Muscle of leg (tissue), 16 donors: ENCODE measurements at places on chromosomes 5 and 9.

GRCh38 chr9:35711501-35712428, 20.2 kb downstream of the TLN1 start:
- no peak for DNase-seq

DNA sequence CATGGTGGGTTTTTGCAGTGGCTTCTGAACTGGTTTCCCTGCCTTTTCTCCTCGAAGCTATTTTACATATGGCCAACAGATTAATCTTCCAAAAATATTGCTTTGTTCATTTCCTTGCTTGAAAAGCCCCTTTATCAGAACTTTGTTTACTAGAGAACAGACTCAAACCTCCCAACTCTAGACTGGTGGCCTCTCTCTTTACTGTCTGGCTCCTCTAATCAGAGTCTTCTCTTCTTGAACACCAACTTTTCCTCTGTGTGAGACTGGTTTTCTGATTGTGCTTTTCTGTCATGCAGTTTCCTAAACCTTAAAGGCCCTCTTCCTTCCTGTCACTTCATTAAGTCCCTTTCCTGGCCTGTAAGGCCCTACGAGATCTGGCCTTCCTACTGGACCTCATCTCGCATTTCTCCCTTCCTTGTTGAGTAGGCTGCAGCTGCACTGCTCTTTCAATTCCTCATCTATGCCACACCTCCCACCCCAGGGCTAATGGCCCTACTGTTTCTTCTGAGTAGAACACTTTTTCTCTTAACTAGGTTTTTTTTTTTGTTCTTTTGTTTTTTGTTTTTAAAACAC, 5.7 kb downstream of the C9orf43 start:
- peak; percentile 75 for DNase-seq

- DNase-seq: peak; percentile 92
Measured at GRCh38 chr9:87160148-87161102, 213.1 kb upstream of the GAS1 start.

- DNase-seq: no peak
Measured at GRCh38 chr5:58746321-58746720, 163.4 kb downstream of the RAB3C start.

DNA sequence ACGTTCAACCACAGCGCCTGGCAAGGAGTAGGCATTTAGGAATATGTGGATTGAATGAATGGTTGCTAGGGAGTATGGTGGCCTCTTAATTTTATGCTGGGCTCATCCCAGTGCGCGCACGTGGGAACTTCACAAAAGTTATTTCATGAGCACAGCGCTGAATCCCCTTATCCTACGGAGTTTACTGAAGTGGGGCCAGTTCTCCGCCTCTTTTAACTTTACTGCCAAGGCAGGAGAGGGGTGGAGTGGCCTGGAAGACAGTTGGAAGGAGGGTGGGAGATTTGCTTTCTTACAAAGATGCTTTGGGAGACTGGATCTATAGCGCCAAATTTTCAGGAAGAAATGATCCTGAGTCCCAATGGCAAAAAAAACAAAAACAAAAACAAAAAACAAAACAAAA, 326.5 kb downstream of the SH3GL2 start:
- DNase-seq: peak; percentile 88

- DNase-seq: no peak
Measured at GRCh38 chr5:3122216-3122615, 370.7 kb upstream of the IRX2 start.

DNA sequence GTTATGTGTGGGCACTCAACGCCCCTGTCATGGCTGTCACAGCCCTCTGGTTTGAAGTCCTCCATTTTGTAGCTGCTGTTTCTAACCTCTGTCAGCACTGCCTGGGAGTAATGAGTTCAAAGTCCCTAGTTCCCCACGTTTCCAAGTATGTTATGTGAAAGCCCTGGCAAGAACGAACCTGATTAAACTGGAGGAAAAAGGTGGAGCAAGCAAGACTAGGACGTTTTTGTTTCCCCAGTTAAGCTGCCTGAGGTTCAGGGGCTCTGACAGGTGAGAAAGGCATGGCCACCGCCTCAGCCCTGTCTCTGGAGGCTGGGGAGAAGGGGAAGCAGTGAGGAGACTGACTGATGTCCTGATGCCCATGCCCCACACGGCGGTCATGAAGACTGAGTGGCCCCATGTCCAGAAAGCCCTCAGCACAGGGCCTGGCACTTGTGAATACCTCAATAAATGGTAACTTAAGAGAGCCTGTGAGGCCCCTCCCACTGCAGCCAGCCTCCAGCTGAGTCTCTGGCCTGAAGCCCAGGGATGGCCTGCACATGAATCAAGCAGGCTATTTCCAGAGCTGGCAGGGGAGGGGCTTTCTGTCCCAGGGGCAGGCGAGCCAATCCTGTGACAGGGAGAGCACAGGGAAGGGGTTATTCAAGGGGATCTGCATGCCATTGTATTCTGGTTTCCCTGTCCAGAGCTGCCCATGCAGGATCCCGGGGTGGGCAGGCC, 61.8 kb downstream of the PFDN1 start:
- peak; percentile 92 for DNase-seq

DNA sequence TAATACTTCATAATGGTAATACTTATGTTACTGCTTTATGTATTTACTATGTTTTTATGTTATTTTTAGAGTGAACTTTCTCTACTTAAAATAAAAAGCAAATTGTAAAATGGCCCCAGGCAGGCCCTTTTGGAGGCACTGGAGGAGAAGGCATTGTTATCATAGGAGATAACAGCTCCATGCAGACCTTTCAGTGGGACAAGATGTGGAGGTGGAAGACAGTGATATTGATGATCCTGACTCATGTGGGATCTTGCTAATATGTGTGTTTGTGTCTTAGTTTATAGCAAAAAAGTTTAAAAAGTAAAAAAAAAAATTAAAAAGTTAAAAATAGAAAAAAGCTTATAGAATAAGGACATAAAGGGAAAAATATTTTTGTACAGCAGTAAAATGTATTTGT, 74.5 kb downstream of the IQGAP2 start:
- DNase-seq: no peak

DNA sequence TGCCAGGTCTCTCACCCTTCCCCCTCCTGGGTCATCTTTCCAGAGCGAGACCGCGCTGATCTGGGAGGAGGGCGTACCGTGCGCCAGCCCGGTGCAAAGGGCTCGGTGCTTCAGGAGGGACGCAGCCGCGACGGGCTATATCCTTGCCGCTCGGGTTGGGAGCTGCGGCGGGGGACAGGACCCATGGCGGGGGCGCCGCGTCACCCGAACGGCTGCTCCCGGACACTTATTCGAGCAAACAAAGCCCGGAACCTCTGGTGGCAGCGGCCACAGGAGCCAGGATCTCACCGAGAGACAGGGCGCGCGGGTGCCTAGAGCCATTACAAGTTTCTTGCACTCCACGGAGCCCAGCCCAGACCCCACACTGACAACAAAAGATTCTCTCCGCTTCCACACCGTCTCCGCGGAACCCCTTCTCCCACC, 1.3 kb downstream of the SEMA6A start:
- DNase-seq: no peak

DNA sequence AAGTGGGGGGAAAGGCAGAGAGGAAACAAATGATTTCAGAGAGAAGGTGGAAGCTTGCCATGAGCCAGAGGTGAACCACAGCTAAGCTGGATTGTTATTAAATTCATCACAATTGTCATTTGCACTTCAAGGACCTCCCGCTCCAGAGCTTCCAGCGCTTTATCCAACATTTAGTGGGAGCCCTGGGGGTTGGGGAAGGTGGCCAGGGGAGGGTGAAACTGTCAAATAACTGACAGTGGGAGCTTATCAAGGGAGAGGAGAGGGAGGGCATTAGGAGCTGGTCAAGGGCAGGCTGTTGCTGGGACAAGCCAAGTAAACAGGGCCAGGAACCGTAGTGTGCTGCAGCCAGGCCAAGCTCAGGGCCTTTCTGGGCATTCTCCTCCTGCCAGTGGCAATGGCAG, 71.5 kb downstream of the SIL1 start:
- DNase-seq: no peak

DNA sequence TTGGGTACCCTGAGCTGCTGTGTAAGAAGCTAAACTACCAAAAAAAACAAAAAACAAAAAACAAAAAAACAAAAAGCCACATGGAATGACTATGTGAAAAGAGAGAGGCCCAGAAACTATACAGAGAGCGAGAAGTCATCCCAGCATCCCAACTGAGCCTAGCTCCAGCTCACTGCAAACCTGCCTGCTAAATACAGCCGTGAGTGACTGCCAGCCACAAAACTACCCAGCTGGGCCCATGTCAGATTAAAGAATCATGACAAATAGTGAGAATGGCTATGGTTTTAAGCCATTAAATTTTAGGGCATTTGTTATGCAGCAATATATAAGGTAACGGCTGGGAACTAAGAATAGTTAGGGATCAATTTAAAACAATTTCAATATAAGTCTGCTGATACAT, 335.1 kb upstream of the PDE4D start:
- DNase-seq: no peak

DNA sequence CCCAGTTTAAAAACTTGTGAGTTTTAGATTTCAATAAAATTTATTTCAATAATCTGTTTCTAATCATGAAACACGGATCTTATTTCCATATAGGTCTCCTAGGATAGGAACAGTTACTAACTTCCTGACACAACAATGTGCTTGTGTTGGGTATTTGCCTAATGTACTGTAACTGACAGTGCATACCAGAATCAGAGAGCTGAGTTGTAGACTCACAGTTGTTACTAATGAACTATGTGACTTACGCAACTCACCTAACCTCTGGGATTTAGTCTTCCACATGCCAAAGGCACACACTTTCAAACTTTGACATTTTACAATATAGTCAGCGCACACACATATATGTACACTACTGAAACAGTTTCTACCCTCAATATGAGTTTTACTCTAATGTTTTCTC, 77.7 kb downstream of the HOMER1 start:
- peak; percentile 26 for DNase-seq

DNA sequence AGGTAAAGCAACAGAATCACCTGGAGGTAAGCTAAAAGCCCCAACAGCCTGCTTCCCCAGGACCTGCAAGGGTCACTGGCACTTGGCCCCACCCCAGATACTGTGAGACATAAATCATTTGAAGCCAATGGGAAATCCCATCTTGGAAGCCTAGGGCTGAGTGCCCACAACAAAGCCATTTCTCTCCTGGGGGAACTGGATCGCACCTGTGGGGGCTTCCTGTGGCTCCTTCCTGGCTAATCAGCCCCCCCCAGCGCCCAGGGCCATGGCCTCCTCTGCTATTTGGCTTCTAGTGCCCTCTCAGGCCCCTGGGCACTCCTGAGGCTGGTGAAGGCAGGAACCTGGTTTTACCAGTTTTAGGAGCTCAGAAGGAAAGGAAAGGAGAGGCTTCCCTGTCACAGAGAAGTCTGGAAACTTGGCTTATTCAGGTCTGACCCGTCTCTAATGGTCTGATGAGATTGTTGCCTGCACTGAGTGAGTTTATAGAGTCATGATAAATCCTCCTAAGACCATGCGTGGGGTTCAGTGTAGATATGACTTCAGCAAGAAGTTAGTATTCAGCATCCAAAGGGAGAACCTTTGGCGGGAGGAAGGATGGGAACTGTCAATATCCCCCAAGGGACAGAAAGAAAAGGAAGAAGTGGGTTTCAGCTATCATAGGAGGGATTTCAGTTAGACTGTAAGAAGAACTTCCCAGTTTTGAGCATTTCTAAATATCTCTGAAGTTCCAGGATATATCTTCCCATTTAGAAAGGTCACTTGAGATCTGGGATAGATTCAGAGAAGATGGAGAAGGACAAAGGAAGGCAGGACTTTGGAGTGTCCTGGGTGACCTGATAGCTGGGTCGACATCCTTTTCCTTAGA, 1.2 kb downstream of the KCNMB1 start:
- DNase-seq: no peak

GRCh38 chr5:141475625-141476131, at the start of gene PCDHGC3:
TSS of gene PCDHGC3 (plus strand) at chr5:141475966. CDS start at chr5:141476117, 151 bp downstream.
- DNase-seq: peak; percentile 98

- no peak for DNase-seq
Measured at GRCh38 chr9:133370685-133371084, 5.2 kb downstream of the SURF4 start.

- no peak for DNase-seq
Measured at GRCh38 chr9:85451680-85452079, 290.1 kb downstream of the AGTPBP1 start.

- DNase-seq: no peak
Measured at GRCh38 chr9:128321879-128322403, 306 bp downstream of the TRUB2 start.

- no peak for DNase-seq
Measured at GRCh38 chr5:92640340-92640739, 940.7 kb downstream of the NR2F1-AS1 start.

DNA sequence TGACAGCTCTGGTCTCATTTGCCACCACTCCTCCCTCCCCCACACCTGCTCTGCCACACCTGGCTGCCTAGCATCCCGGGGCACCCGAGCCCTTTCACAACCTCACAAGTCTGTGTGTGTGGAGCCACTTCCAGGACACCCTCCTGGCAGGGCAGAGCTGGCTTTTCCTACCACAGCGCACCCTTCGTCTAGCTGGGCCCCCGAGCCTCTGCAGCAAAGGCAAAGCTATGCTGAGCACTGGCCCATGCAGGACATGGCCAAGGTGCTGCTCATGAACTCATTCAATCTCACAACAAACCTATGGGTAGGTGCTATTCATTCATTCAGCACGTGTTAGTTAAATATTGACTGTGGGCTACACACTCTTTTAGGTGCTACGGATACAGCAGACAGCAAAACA, 43.4 kb downstream of the DUSP1 start:
- DNase-seq: no peak

GRCh38 chr5:67102708-67103107, 93.9 kb downstream of the CD180 start:
- no peak for DNase-seq

DNA sequence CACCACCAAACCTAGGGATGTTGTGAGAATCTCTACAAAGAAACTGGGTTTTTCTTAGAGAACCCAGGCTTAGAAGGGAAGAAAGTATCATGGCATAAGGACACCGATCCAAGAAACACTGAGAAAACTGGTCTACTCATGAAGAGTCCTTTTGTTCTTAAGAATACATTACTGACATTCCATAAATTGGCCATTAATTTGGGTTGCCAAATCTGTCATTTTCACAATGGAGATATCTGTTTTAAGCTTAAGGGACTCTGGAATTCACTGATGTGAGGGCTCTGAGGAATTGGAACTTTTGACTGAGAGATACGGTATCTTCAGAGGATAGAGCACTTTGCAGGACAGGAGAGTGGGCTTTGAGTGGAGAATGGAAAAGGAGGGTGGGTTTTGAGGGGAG, 315.3 kb upstream of the ZNF608 start:
- no peak for DNase-seq

GRCh38 chr5:170603109-170603508, 99.3 kb downstream of the KCNIP1 start:
- DNase-seq: no peak

DNA sequence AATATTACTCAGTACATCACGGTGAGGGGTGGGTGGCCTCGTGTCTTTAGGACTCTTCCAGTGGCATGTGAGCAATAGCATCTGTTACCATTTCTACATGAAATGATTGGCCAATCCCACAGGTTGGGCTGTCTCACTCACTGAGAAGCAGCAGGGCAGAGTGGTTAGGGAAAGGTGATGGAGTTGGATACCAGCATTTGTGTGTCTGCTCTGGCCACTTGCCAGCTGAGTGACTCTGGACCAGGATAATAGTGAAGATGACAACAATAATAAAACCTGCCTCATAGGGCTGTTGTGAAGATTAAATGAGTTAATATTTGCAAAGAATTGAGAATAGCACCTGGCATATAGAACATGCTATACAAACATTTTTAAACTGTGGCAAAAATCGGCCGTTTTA, 42.0 kb downstream of the IQGAP2 start:
- no peak for DNase-seq

- DNase-seq: peak; percentile 54
Measured at GRCh38 chr5:140347360-140347759, 957 bp upstream of the HBEGF start.
